ENCODE measurements at places on chromosomes 16 and 17. TPM values are rescaled to one million over a fixed set of nuclear protein-coding genes. Genes with fewer than 3 reads are reported as not detected.

Gene FOXN1
- not detected for total RNA-seq

Gene TPSG1
- not detected for total RNA-seq

Gene ZNF646
- total RNA-seq, result 10.4 TPM

Gene C16orf54
- total RNA-seq, result not detected

Gene TBC1D3B
- total RNA-seq, result 1.8 TPM

Gene CPNE7
- total RNA-seq, result 9.1 TPM

Gene LPO
- total RNA-seq, result not detected

Gene MFAP4
- 11.0 TPM for total RNA-seq

Gene ZC3H7A
- total RNA-seq, result 21.8 TPM

Gene LITAFD
- not detected for total RNA-seq

Gene SOX15
- total RNA-seq, result not detected

Gene SCNN1B
- total RNA-seq, result not detected

Gene GLIS2
- 3.4 TPM for total RNA-seq

Gene CTRB2
- total RNA-seq, result not detected

Gene AOC2
- total RNA-seq, result 0.23 TPM

Gene ABCA9
- 14.1 TPM for total RNA-seq

Gene LAT
- 0.23 TPM for total RNA-seq

Gene CCL2
- 17.9 TPM for total RNA-seq

Gene RFFL
- 12.6 TPM for total RNA-seq

Gene KRTAP9-8
- not detected for total RNA-seq

Gene KLHL10
- 0.12 TPM for total RNA-seq
